CD4-positive, alpha-beta T cell (primary cell): ENCODE measurements at places on chromosomes 1 and 21.

- no peak for DNase-seq
Measured at GRCh38 chr1:116693759-116694480, 26.4 kb upstream of the IGSF3 start.

DNA sequence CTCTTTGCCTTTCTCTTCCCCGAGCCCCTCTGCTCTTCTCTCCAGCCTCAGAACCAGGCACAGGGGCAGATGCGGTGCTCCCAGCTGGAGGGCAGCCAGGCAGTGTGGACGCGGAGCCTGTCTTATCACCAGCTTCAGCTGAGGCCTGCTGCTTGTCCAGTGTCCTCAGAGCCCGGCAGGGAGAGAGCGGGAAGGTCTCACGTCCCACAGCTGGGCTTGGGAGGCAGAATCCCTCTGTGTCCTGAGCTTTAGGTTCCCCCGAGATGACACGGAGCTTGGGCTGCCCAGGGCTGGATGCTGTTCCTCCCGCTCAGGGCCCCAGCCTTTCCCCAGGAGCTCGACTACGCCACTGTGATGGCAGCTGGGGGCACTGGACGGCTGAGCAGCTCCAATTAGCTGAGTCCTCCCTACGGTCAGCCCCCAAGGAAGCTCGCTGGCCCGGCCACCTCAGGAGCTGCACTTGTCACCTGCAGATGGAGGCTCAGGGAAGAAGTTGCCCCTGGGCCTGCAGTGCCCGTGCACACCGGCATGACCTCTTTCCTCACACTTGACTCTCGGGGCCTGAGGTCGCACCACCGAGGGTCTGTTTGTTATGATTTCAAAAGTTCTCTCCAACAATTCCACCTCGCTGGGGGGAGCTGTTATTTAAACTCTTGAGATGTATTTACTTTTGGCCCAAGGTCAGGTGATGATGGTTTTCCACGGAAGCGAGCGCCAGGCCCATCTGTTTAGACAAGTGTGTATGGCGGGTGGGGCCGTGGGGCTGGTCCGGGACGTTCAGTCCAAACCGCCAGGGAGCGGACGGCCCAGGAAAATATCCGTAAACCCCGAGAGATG, 127.3 kb downstream of the SIK1 start:
- no peak for DNase-seq

GRCh38 chr1:224427346-224427745, 7.3 kb downstream of the WDR26 start:
- DNase-seq = no peak

- no peak for DNase-seq
Measured at GRCh38 chr1:219973213-219973612, 44.9 kb upstream of the SLC30A10 start.
